ENCODE measurements at places on chromosomes 11 and 22.
A peak's percentile ranks its signal among the peaks of the same experiment; 100 is the strongest.

GRCh38 chr11:17244046-17244445, 32.5 kb upstream of the NUCB2 start:
- DNase-seq: no peak

DNA sequence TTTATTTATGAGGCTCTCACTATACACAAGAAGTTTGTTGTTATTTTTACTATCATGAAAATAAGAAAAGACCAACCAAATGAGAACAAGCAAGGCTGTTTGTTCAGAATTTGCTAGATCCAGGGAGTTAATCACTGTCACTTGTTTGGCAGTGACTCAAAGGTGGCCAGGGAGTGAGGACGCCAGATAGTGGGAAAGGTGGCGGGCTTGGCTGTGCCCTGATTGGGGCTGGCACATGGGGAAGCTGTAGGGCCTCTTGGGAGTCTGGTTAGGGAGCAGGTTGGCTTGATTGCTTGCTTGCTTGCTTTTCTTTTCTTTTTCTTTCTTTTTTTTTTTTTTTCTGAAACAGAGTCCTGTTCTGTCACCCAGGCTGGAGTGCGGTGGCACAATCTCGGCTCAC, 53.1 kb upstream of the SLC22A12 start:
- no peak for DNase-seq

DNA sequence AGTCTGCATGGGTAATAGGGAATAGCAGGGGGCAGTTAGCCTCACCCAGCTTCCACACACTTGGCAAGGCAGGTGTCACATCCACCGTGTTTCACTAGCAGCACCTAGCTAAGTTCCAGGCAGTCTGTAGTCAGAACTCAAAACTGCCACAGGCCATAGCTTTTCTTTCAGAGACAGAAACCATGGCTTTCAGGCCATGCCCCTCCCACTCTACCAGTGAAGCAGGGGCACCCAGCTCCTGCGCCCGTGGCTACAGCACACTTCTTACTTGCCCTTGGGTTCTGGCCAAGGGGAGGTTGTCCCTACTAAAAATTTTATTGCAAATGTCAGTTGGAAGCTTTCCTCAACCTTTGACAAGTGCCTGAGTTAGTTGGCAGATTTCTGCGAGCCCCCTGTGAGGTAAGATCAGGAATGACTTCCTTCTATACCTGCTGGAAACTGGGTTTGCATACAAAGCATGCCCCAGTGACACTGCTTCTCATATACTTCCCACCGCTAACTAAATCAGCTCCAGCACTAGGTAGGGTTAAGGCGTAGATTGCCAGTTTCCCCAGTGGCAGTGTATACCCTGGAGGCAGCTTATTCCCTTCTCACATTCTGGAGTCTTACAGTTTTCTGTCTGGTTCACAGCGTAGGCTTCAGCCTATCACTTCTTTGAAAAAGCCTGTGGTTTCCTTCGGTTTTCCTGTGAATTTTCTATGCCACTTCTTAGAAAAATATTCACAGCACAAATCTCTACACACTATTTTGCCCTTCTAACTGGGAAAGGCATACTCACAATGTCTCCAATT, 139.0 kb upstream of the LUZP2 start:
- no peak for DNase-seq

DNA sequence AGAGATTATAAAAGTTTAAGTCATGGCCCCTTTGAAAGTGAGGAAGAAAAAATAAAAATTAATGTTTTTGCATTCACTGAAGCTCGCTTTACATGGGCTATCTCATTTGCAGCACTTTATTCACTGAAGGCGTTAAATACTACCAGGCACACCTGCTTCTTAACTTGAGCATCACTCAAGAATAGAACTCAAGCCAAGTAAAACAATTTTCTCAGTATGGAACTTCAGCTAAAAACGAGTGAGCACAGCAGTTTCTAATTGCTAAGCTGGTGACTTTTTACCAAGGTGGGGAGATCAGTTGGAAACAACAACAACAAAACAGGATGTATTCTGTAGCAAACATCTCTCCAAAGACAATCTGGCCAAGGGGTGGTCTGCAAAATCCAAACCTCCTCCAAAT, 405.6 kb downstream of the RAB38 start:
- DNase-seq: no peak

GRCh38 chr22:33076343-33076742, 18.2 kb upstream of the SYN3 start:
- DNase-seq: no peak

GRCh38 chr11:17314232-17314547, 37.4 kb upstream of the NCR3LG1 start:
- no peak for DNase-seq

GRCh38 chr11:8930456-8931175, 2.1 kb downstream of the C11orf16 start:
- DNase-seq: no peak

DNA sequence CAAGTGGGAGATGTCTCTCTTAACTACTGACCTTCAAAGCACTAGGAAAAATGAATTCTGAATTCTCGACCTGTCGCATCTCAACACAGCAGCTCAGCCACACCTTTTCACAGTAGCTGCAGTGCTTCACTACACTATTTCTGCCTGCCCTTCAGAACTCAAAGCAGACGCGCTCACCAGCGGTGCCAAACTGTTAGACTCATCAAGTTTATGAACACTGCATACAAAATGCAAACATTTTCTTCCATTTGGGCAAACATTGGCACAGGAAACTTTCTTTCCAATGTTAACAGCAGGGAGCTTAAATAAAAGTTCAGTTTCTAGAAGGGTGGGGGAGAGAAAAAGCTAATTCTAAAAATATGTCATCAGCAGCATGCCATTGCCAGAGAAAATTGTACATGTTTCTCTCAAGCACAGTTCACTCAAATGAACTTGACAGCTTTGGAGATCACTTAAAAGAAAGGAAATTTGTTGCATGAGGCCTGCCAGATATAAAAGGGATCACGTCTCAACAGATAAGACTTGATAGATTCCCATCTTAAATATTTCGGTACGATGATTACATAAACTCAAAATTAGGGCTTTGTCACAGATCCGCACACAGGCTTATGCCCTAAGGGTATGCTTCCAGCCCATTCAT, 82.7 kb downstream of the CADM1 start:
- DNase-seq: no peak

- no peak for DNase-seq
These were observed 10.0 kb upstream of the PKNOX2 start for GRCh38 chr11:125154378-125155099.

DNA sequence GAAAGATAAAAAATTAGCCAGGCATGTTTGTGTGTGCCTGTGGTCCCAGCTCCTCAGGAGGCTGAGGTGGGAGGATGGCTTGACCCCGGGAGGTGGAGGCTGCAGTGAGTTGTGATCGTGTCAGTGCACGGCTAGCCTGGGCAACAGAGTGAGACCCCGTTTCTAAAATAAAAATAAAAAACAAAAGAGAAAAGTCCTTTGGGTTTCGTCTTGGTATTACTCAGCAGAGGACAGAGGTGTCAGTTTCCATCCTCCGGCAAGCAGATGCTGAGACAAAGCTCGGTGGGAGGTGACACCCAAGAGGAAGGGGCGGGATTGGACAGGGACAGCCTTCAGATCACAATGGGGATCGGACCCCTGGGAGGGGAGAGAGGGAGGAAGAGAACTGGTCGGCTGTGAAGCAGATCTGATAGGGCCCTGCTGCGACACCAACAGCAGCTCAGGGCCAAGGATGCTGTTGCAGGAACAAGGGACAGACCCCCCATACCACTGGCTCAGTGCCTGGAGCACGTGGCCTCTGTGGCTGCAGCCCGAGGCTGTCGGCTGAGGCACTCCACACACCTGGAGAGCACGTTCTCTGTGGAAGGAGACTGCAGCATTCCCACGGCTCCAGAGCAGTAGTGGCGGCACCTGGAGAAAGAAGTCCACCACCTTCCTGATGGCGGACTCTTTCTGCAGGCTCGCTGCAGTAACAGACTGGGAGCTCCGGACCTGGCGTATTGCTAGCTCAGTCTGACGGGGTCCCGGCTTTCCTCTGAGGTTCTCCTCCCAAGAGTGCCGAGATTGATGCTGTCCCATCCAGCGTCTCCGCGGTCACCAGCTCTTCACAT, 5.2 kb upstream of the BID start:
- no peak for DNase-seq

GRCh38 chr22:49930596-49931412, 12.4 kb downstream of the CRELD2 start:
- no peak for DNase-seq

DNA sequence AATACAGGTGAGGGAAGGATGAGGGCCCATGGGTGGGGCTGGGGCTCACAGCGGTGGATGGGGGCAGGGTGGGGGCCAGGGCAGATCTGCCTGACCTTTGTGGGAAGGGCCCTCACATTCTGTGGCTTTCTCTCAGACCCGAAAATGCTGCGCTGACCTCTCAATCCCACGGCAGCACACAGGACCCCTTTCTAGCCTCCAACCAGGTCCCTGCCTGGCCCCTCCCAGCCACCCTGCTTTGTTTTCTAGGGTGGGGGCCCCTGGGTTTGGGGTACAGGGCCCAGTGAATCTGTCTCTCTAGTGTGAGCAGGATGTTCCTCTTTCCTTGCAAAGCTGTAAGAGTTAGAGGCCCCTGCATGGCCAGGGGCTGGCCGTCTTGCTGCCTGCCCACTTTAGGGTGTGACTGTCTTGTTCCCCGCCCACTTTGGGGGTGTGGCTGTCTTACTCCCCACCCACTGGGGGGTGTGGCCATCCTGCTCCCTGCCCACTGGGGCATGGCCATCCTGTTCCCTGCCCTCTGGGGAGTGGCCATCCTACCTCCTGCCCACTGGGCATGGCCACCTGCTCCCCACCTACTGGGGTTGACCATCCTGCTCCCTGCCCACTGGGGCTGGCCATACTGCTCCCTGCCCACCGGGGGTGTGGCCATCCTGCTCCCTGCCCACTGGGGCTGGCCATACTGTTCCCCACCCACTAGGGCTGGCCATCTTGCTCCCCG, 11.5 kb downstream of the PARVG start:
- DNase-seq: no peak

- DNase-seq: no peak
These were observed 563 bp upstream of the ENDOD1 start for GRCh38 chr11:95088946-95089619.

DNA sequence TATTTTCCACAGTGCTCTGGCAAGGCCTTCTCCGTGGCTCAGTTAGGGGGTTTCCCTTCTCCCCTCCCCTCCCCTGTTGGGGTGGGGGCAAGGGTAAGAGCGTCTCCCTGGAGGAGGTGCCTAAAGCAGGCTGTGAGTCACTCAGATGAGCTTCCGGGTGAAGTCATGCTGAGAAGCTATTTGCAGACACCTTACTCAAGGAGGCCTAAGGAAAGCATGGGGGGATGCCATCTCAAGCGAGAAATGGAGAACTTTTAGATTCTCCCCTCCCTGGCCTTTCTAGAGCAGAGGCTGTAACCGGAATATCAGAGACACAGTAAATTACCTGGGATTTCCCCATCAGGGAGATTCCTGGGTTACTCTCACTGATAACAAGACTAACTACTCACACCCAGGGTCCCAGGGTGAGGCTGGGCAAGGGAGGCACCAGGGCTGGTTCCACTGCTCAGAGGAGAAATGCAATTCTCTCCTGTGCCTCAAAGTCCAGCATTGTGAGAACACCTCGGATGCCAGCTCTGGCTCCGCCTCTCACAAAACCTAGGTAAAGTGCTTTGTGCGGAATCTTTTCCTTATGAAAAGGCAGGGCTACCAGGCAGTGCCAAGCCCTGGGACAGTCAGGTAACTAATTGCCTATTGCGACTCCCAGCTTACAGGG, 123.6 kb downstream of the ABTB2 start:
- peak; percentile 48 for DNase-seq

GRCh38 chr11:76077575-76078150, 128.6 kb downstream of the WNT11 start:
- DNase-seq: no peak

GRCh38 chr22:39233710-39234471, 10.9 kb downstream of the PDGFB start:
- no peak for DNase-seq

GRCh38 chr11:127224276-127224675, 223.7 kb upstream of the KIRREL3 start:
- no peak for DNase-seq

- DNase-seq: no peak
These were observed 190.3 kb upstream of the ZC3H12C start for GRCh38 chr11:109902764-109903433.

- no peak for DNase-seq
These were observed 78.9 kb downstream of the PPFIBP2 start for GRCh38 chr11:7592711-7593110.

GRCh38 chr11:1260023-1260501, 37.2 kb downstream of the MUC5B start:
- DNase-seq: no peak

DNA sequence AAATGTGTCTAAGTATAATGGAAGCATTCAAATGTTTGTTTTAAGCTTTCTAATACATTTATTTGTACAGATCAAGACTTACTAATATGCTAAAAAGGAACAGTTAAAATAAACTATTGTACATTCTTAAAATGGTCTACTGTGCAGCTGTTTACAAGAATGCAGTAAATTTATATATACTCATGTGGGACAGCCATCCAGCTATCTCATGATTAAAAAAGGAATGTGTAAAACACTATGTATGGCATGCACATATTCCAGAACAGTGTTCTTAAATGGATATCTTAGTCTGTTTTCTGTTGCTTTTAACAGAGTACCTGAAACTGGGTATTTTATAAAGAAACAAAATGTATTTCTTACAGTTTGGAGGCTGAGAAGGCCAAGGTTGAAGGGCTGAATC, 30.2 kb upstream of the CSTF3 start:
- DNase-seq: no peak

GRCh38 chr22:17481424-17481823, 81.9 kb upstream of the SLC25A18 start:
- no peak for DNase-seq

- no peak for DNase-seq
These were observed 52.5 kb upstream of the KCNQ1OT1 start for GRCh38 chr11:2752204-2752770.

DNA sequence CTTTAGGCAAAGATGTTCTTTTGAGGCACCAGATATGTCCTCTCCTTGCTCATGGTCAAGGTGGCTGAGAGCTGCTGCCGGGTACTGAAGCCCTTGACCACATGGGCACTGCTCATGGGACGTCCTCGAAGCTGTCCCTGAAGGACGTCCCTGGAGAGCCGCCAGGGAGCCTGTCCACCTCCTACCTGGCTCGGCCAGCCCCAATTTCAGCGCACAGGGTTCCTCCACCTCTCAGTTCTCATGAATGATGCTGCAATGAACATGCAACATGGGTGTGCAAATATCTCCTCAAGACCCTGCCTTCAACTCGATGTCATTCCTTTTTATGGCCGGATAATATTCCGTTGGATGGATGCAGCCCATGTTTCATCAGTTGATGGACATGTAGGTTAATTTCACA, 24.4 kb upstream of the TOLLIP start:
- no peak for DNase-seq

DNA sequence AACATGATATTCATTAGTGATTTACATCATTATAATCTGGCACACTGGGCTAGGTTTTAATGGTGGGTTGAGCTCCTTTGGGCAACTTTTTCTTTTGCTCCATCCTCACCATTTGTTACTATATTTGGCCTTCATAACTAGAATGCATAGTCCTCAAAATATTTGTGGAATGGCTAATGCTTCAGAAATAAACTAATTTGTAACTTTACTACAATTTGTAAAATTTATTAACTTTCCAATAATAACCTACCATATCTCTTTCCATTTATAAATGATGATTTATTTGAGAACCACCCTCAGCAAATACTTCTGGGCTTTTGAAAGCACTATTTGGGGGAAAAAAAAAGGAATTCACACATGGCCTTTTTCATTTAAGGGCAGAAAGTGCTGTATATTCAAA, 79.7 kb downstream of the LARGE2 start:
- no peak for DNase-seq

Data from activated CD4-positive, CD25-positive, alpha-beta regulatory T cell treated with anti-CD3 and anti-CD28 coated beads, Interleukin-2, amount 50 U/mL, for 16 hours (primary cell).